ENCODE measurements at places on chromosomes 12 and 14. TPM values are rescaled to one million over a fixed set of nuclear protein-coding genes. Genes with fewer than 3 reads are reported as not detected.
A peak's percentile ranks its signal among the peaks of the same experiment; 100 is the strongest.

DNA sequence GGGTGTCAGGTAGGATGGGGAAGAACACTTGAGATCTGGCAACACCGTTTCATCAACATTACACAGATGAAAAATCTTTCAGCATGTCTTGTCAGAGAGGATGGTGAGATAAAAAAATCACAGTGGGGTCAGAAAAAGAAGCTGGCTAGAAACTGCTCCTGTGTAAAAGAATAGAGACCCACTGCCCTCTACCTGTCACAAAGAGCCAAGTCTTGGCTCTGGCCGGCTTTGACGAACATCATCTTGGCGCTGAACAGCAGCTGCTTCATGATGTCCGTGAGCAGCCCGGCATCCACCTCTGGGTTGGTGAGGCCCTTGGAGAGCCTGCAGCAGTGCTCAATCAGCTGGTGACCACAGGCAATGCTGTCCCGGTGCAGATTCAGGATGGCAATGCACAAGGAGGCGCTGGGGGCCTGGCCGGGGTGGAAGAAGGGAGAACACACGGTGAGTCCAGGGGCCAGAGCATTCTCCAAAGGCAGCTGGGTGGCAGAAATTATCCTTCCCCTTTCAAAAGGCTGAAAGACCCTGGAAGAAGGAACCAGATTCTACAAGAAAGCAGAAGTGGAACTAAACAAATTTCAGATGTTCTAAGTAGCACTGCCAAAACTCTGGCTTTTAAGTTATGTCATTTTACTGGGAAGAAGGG is 50.2 kb downstream of the ZFYVE26 start:
- H3K4me1 ChIP-seq: no peaks in the 10 kb centered on the region
- no peak overlapping the region for H3K4me3 ChIP-seq
- H3K36me3 ChIP-seq: peaks cover 76% of the 10 kb centered on the region

DNA sequence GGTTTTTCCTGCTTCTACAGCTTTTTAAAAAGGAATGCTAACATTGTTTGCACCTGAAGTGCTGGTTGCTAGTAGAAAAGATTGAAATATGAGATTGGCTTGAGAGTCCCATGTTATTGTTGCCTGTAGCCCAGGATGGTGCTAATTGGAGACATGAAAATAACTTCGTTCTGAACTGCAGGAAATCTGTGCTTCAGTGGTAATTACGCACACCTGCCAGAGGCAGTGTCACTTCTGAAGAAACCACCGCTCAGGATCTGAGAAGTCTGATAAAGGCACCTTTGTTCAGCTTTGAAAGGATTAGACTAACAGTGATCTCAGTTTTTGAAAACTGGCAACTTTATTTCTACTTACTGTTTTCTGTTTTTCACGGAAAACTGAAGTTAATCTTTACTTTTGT is 15.5 kb upstream of the ATP6V0A2 start:
- H3K4me3 ChIP-seq: no peak overlapping the region
- no peaks in the 10 kb centered on the region for H3K27me3 ChIP-seq
- H3K36me3 ChIP-seq: peaks cover 17% of the 10 kb centered on the region

GRCh38 chr12:105555556-105556295 is 225.2 kb downstream of the C12orf75 start:
- no peaks in the 10 kb centered on the region for H3K36me3 ChIP-seq
- peak; percentile 33 for DNase-seq
- no peaks in the 10 kb centered on the region for H3K4me1 ChIP-seq
- no peaks in the 10 kb centered on the region for H3K27me3 ChIP-seq
- H3K27ac ChIP-seq: no peak overlapping the region

DNA sequence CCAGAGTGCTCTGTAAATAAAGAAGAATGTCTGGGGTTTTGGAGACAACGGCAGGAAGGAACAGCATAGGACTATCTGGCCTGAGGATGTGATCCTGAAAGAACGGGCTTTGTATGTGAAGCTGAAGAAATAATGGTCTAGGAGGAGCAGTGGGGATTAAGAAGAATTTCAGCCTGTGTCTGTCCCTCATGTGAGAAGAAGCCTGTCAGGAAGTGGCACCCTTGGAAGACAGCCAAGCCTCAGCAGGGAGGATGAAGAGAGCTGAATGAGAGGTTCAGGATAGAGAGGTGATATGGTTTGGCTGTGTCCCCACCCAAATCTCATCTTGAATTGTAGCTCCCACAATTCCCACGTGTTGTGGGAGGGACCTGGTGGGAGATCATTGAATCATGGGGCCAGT is 56.9 kb upstream of the TCL1A start:
- no peaks in the 10 kb centered on the region for H3K36me3 ChIP-seq
- H3K27me3 ChIP-seq: peaks cover 4% of the 10 kb centered on the region
- H3K4me1 ChIP-seq: no peaks in the 10 kb centered on the region
- no peak overlapping the region for H3K27ac ChIP-seq
- H3K4me3 ChIP-seq: no peak overlapping the region
- DNase-seq: no peak

DNA sequence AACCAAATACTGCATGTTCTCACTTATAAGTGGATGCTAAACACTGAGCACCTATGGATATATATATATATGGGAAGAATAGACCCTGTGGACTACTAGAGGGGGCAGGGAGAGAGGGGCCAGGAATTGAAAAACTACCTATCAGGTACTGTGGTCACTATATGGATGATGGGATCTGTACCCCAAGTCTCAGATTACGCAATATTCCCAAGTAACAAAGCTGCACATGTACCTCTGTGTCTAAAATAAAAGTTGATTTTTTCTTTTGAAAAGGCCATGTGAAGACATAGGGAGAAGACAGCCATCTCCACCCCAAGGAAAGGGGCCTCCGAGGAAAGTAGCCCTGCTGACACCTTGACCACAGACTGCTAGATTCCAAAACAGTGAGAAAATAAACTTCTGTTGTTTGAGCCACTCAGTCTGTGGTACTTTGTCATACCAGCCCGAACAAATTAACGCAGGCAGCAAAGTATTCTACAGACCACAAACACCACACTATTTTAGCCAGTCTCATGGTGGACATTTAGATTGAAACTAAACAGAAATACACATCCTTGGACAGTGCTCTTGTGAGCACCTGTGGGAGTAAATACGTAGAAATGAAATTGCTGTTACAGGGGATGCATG is 197.1 kb downstream of the EFCAB11 start:
- no peaks in the 10 kb centered on the region for H3K36me3 ChIP-seq
- no peak overlapping the region for H3K27ac ChIP-seq
- H3K27me3 ChIP-seq: no peaks in the 10 kb centered on the region
- H3K4me1 ChIP-seq: peaks cover 16% of the 10 kb centered on the region

- peaks cover 6% of the 10 kb centered on the region for H3K27me3 ChIP-seq
- H3K4me3 ChIP-seq: no peak overlapping the region
- H3K36me3 ChIP-seq: no peaks in the 10 kb centered on the region
- H3K27ac ChIP-seq: no peak overlapping the region
- no peak for DNase-seq
Observed at GRCh38 chr12:2488131-2488530, 306.6 kb upstream of the FKBP4 start.

- H3K36me3 ChIP-seq: no peaks in the 10 kb centered on the region
- DNase-seq: no peak
- H3K4me3 ChIP-seq: no peak overlapping the region
Observed at GRCh38 chr12:115507951-115508722, 769.4 kb downstream of the MED13L start.

DNA sequence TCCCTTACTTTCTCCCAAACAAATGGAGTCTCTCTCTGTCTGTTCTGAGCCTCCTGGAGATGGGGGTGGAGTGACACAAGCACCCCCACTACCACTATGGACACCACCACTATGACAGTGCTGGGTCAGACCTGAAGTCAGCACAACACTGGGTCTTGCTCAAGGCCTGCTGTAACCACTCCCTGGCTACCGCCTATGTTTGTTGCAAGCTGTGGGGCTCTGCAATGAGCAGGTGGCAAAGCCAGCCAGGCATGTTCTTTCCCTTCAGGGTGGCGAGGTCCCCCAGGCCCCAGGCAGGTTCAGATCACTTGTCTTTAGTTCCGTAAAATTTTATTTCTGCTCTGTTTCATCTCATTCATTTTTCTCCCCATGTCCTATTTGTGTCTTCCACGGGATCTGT is 349.8 kb downstream of the TMEM121 start:
- no peaks in the 10 kb centered on the region for H3K27me3 ChIP-seq
- no peak for DNase-seq
- no peak overlapping the region for H3K4me3 ChIP-seq
- no peak overlapping the region for H3K27ac ChIP-seq
- no peaks in the 10 kb centered on the region for H3K4me1 ChIP-seq

DNA sequence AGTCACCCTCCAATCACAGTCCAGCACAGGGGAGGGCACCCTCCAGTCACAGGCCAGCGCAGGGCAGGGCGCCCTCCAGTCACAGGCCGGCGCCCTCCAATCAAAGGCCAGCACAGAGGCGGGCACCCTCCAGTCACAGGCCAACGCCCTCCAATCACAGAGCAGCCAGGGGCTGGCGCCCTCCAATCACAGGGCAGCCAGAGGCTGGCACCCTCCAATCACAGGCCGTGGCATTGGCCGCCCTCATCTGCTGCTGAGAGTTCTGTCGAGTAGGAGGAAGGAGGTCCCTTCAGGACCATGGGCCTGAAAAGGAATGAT is 26.6 kb downstream of the DDX51 start:
- H3K4me1 ChIP-seq: no peaks in the 10 kb centered on the region
- no peak overlapping the region for H3K4me3 ChIP-seq
- DNase-seq: no peak
- H3K27ac ChIP-seq: no peak overlapping the region

- H3K36me3 ChIP-seq: no peaks in the 10 kb centered on the region
- H3K27me3 ChIP-seq: no peaks in the 10 kb centered on the region
- H3K4me1 ChIP-seq: no peaks in the 10 kb centered on the region
- H3K27ac ChIP-seq: no peak overlapping the region
Observed at GRCh38 chr14:70857496-70857890, 48.2 kb upstream of the MAP3K9 start.

GRCh38 chr14:106841701-106842100 is 1315.3 kb downstream of the TMEM121 start:
- no peaks in the 10 kb centered on the region for H3K36me3 ChIP-seq
- no peak overlapping the region for H3K27ac ChIP-seq
- DNase-seq: no peak
- no peaks in the 10 kb centered on the region for H3K27me3 ChIP-seq
- H3K4me1 ChIP-seq: no peaks in the 10 kb centered on the region

ALDH6A1 gene
- polyA plus RNA-seq: 11.3 TPM

BMAL2 gene
- polyA plus RNA-seq: 1.5 TPM

PYGL gene
- polyA plus RNA-seq: 28.2 TPM

BTBD6 gene
- 32.6 TPM for polyA plus RNA-seq

GPD1 gene
- 23.6 TPM for polyA plus RNA-seq

CLEC4E gene
- polyA plus RNA-seq: not detected

PTCSC3 gene
- polyA plus RNA-seq: not detected

CLMN gene
- polyA plus RNA-seq: 3.5 TPM

TEX22 gene
- polyA plus RNA-seq: 0.39 TPM
